ENCODE measurements at places on chromosomes 1 and 21.

GRCh38 chr1:78003882-78004718 is 639 bp upstream of the DNAJB4 start:
- DNase-seq: no peak

DNA sequence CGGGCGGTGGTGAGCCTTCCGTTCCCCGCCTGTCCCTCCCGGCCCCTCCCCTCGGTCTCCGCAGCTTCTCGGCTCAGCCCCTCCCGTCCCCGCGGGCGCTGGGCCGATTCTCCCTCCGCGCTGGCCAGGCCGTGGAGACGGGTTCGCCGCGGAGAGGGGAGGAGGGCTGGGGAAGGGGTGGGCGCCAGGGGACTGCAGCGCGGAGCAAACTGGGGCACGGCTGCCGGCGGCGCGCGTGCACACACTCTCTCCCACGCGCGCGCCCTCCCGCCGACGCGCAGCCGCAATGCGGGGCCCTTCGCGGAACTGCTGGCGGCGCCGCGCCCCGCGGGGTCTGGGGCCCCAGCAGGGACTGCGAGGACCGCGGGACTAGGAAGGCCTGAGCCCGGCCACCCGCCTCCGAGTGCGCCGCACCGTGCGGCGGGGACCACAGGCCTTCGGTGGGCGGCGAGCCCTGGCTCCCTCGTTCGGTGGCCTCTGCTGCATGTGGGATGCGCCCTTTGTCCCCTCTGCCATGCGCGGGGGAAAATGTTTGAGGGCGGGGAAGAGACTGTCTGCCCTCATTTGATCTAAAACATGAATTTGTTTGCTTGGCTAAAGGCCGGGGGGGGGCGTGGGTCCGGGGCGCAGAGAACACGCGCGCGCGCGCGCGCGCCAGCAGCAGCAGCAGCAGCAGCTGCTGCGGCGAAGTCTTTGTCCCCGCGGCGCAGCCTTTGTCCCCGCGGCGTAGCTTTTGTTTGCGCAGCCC is 90.7 kb upstream of the VAMP3 start:
- peak; percentile 17 for DNase-seq

DNA sequence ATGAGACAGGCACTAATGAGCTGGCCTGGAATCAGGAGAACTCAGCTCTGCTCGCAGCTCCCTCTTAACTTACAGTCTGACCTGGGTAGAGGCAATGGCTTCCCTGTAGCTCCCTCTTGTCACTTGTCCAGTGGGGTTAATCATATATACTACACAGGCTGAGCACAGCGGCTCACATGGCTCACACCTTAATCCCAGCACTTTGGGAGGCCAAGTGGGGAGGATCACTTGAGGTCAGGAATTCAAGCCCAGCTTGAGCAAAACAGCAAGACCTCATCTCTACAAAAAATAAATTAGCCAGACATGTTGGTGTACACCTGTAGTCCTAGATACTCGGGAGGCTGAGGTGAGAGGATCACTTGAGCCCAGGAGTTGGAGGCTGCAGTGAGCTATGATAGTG is 4.2 kb downstream of the S100A6 start:
- DNase-seq: no peak

DNA sequence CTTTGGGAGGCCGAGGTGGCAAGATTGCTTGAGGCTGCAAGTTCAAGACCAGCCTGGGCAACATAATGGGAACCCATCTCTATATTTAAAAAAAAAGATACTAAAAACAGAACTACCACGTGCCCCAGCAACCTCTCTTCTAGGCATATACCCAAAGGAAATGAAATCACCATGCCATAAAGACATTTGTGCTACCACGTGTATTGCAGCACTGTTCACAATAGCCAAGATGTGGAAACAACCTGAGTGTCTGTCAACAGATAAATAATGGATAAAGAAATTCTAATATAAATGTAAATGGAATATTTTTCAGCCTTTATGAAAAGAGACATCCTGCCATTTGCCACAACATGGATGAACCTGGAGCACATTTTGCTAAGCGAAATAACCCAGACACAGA is 128.6 kb downstream of the PCNX2 start:
- DNase-seq: no peak

DNA sequence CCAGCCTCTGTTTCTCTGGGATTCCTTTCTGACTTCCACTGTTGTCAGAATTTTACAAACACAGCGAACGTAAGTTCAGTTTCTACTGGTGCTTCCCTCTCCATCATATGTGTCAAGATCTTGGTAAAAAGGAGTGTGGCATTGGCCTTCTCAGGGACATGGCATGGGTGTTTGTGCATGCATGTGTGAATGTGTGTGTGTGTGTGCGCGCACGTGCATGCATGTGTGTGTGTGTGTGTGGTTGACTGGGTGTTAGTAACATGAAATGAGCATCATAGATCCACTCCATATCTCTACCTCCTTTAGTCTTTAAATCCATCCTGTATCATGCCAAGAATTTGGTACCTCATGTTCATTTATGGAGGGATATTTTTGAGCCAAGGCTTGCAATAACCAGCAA is 411.3 kb downstream of the NPHP4 start:
- no peak for DNase-seq

Measured in NCI-H187 (cell line).